ENCODE measurements at places on chromosomes 7 and 10. TPM values are rescaled to one million over a fixed set of nuclear protein-coding genes. Genes with fewer than 3 reads are reported as not detected.
A peak's percentile ranks its signal among the peaks of the same experiment; 100 is the strongest.

The ST8SIA6 gene
- total RNA-seq, result 0.84 TPM

DNA sequence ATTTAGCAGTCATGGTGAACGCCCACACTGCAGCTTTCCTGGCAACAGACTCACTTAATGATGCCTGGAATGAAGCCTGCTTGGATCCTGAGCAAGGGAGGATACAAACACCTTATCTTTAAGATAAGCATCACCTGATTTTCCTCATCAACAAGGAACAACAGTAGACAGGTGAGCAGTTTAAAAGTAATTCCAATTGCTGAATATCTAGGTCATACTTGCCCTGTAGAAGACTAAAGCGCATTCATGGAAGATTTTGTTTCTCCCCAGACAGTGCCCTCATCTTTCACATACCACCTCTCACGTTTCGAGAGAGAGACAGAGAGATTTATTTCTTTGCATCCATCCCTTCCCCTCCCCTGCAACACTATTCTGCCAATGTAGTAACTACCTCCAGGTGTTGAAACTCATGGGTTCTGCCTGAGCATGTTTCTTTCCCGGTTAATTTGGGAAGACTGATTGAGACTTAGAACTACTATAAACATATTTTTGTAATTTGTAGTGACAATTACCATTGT, 660.7 kb downstream of the PARD3 start:
- DNase-seq, result no peak

DNA sequence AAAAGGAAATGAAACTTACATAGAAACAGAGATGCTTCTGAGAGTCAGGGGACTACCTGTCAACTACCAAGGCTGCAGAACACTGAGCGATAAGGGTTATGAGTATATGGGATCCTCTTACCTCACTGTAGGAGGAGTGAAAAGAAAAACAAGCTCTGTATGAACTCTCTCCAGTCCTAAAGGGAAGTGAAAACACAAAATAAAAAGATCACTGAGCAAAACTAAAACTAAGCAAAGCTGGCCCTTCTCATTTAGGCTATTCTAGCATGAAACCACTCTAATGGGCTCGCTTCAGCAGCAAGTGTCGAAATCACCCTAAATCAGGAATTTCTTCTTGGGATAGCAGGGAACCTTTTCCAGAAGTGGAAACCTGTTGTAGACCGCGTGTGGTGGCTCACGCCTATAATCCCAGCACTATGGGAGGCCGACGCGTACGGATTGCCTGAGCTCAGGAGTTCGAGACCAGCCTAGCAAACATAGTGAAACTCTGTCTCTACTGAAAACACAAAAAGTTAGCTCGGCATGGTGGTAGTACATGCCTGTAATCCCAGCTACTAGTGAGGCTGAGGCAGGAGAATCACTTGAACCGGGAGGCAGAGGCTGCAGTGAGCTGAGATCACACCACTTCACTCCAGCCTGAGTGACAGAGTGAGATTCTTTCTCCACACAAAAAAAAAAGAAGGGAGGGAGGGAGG, 27.0 kb downstream of the DCLRE1C start:
- no peak for DNase-seq

DNA sequence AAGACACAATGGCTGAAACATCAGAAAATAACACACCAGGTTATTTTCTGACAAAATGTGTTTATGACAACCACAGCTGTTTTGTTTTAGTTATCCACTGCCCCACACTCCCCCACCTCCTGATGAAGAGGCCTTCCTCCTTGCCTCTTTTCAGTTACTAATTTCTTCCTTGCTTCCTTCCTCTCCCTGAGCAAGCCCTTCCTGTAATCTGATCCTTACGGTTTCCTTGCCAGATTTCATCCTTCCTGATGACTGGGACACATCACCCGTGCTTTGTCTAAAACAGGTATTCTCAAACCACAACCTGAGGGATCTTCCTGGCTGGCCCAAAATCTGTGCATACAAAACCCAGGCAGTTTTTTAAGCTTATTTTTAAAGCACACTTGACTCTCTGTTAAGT, 39.4 kb downstream of the CHST15 start:
- no peak for DNase-seq

- no peak for DNase-seq
These were observed 298.9 kb downstream of the DNAJB6 start for GRCh38 chr7:157635669-157636068.

DNA sequence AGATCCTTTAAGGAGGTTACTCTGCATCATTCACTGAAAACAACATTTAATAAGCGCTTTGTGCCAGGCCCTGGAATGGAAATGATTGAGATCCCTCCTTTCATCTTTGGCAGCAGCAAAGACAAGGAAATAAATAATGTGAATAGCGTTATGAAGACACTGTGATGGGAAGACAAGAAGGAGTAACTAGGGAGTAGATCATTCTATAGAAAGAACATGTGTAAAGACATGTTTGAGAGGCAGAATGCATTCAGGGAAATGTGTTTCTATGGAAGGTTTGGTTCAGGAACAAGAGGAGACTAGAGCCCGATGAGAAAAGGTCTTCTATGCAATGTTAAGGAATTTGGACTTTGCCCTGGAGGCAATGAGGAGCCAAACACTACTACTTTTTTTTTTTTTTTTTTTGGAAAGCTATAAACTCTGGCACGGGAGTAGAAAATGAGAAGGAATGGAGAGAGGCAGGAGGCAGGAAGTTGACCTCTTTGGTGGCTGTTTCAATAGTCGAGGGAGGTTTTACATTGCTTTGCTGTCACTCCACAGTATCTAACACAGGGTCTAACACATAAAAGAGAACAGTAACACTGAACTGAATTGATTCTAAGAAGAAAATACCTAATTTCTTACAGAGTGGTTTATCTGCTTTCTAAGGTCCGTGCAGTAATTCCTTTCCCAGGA, 44.9 kb downstream of the SMURF1 start:
- DNase-seq, result no peak

DNA sequence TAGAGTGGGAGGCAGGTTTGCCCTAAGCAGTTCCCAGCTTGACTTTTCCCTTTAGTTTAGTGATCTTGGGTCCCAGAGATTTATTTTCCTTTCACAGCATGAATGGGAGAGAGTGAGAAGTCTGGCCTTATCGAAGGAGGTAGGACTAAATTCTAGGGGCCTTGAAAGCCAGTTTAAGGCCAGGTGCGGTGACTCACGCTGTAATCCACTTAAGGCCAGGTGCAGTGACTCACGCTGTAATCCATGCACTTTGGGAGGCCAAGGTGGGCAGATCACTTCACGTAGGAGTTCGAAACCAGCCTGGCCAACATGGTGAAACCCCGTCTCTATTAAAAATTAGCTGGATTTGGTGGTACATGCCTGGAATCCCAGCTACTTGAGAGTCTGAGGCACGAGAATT, 392.2 kb downstream of the ACTR3B start:
- DNase-seq, result no peak

DNA sequence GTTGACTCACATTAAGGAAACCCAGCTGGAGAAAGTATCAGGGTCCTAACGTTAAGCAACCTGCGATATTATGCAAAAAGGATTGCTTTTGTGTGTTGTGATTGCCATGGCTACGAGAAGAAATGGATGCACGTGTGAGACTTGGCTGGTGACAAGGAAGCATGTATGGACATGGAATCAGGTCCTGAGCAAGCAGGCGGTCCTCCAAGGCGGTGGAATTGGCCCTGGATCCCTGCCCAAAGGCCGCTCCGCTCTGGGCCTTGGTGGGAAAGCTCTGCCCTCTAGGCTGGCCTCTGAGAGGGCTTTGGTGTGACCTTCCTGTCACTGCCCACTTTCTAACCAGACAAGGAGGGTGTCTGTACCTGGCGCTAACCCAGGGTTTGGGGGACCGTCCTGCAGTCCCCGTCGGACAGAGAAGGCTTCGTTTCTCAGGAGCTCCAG, 192.1 kb downstream of the EBF3 start:
- DNase-seq, result peak; percentile 27

DNA sequence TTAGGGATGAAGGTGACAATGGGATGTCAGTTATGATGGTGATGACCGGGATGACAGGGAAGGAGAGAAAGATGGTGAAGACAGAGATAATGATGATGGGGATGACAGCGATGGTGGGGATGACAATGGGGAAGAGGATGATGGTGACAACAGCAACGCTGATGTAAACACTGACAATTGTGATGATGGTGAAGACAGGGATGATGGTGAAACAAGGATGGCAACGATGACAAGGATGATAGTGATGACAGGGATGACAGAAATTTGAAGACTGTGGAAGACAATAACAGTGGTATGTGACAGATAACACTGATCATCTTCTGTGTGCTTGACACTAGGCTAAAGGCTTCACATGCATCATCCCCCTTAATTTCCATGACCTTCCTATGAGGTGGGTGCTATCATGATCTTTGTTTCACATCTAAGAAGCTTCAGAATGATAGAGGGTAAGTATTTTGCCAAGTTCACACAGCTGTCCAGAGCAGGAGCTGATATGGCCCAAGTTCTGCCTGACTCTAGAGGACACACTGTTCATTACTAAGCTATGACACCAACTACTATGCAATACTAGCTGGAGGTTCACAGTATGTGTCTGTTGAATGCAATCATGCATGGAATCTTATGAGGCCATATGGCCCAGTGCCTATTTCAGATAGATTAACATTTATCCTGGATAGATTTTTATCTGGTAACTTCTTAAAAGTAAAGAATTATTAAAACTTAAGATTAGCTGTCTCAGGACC, 105.6 kb downstream of the RNLS start:
- DNase-seq, result no peak

Measured in adrenal gland (tissue), 19 donors.